Activated CD8-positive, alpha-beta memory T cell treated with anti-CD3 and anti-CD28 coated beads, Interleukin-2, amount 10 ng/mL, durations not matched to agents 7 days and 5 days (primary cell): ENCODE measurements at places on chromosomes 3 and 15. TPM values are rescaled to one million over a fixed set of nuclear protein-coding genes. Genes with fewer than 3 reads are reported as not detected.

GRCh38 chr3:45008117-45008516, 18.0 kb upstream of the CLEC3B start:
- no peaks in the 10 kb centered on the region for H3K27me3 ChIP-seq
- H3K36me3 ChIP-seq, result peaks cover 51% of the 10 kb centered on the region
- H3K4me3 ChIP-seq, result no peak overlapping the region
- H3K4me1 ChIP-seq, result peaks cover 25% of the 10 kb centered on the region

TMC3 gene
- total RNA-seq, result not detected

- H3K36me3 ChIP-seq, result no peaks in the 10 kb centered on the region
- H3K27ac ChIP-seq, result peak overlapping the region; percentile 52
- no peak overlapping the region for H3K4me3 ChIP-seq
- H3K27me3 ChIP-seq, result no peaks in the 10 kb centered on the region
- peak; percentile 85 for DNase-seq
Measured at GRCh38 chr3:141370065-141370533, 1.8 kb downstream of the ZBTB38 start.

ATG7 gene
- 38.2 TPM for total RNA-seq

FAM107A gene
- not detected for total RNA-seq

MYZAP gene
- not detected for total RNA-seq

MESD gene
- 27.6 TPM for total RNA-seq
